ENCODE measurements at places on chromosomes 6 and 20.

DNA sequence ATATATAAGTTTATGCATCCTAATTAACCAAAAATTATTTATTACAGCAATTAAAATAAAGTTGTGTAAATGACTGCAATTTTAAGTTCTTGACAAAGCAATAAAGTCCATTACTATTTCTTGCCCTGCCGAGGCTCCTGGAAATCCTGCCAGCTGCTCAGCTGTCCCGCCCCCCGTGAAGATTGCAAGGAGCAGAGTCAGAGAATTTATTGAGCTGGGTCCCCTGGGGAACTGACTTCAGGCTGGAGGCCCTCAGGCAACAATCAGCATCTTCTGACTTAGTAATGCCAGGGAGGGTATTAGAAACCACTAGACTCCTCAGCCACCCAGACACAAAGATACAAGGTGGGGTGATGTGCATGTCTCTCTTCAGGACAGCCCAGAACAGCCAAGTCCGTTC, 92.3 kb downstream of the EDN3 start:
- no peak for DNase-seq

- DNase-seq = peak; percentile 66
These were observed 911 bp downstream of the CDK19 start for GRCh38 chr6:110814102-110815014.

- DNase-seq = peak; percentile 77
These were observed 74.5 kb downstream of the HUS1B start for GRCh38 chr6:582370-582769.

GRCh38 chr6:167479901-167480648, 155.2 kb downstream of the TTLL2 start:
- DNase-seq = no peak

- DNase-seq = no peak
These were observed 8.7 kb upstream of the GMEB2 start for GRCh38 chr20:63635431-63636141.

DNA sequence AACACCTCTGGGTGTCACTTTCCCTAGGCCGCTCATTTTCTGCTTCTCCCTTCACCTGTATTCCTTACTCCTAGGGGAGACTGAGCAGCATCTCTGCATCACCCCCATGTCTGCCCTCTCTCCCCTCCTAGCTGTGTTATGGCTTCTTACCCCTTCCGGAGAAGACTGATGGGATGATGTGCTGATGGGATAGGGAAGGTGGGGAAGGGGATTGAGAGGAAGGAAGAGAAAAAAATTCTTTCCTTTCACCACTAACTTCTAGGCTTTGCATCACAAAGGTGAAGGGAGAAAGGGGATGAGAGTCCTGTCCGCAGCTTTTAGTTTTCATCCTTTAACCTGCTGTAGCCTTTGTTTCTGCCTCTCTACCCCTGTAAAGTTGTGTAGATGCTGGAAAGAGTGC, 26.7 kb downstream of the AKAP7 start:
- peak; percentile 15 for DNase-seq

- no peak for DNase-seq
These were observed 111.8 kb downstream of the AGPAT4 start for GRCh38 chr6:161161889-161162624.

GRCh38 chr6:4756247-4756646, 20.0 kb upstream of the CDYL start:
- no peak for DNase-seq

GRCh38 chr20:16392346-16392745, 180.9 kb downstream of the KIF16B start:
- no peak for DNase-seq

- DNase-seq = no peak
These were observed 100.1 kb upstream of the BHLHE23 start for GRCh38 chr20:63106765-63107448.

- DNase-seq = peak; percentile 46
These were observed 250.9 kb upstream of the RREB1 start for GRCh38 chr6:6856538-6857523.

GRCh38 chr6:130466748-130467061, 100.9 kb downstream of the TMEM200A start:
- no peak for DNase-seq

- DNase-seq = no peak
These were observed 11.5 kb upstream of the IPCEF1 start for GRCh38 chr6:154367839-154368695.

- no peak for DNase-seq
These were observed 32.1 kb downstream of the AIG1 start for GRCh38 chr6:143092768-143093167.

- no peak for DNase-seq
These were observed 13.0 kb downstream of the SLC2A4RG start for GRCh38 chr20:63752411-63753101.

GRCh38 chr6:73004861-73005260, 220.4 kb downstream of the KHDC1L start:
- DNase-seq = no peak

- no peak for DNase-seq
These were observed 1009.4 kb upstream of the FLRT3 start for GRCh38 chr20:15346657-15347280.

- DNase-seq = no peak
These were observed 146.8 kb downstream of the EYA2 start for GRCh38 chr20:47041396-47041899.

- no peak for DNase-seq
These were observed 8.3 kb upstream of the FOXC1 start for GRCh38 chr6:1601158-1602048.

DNA sequence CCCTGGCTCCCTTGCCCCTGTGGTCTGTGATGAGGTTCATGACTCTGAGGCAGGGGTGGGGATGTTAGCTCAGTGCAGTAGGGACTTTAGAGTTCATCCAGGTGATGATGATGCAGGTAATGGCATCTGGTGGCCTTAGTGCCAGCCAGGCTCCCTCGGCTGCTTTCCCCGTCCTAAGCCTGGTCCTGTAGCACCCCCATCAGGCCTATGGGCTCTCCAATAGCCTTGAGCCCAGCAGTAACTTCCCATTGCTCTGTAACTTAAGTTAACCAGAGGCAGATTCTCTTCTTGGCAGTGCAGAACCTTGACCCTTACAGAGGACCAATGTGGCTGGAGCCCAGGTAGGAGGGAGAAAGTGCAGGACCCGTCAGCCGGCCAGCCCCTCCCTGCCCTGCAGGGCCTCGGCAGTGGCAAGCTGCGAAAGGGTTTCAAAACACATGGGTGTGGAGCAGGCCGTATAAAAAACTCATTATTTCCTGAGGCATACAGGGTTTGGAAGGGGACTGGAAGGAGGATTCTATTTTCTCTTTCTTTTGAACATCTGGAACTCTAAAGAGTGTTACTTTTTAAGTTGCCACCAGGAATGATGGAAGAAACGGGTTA, 406.9 kb downstream of the CDH26 start:
- DNase-seq = peak; percentile 51

DNA sequence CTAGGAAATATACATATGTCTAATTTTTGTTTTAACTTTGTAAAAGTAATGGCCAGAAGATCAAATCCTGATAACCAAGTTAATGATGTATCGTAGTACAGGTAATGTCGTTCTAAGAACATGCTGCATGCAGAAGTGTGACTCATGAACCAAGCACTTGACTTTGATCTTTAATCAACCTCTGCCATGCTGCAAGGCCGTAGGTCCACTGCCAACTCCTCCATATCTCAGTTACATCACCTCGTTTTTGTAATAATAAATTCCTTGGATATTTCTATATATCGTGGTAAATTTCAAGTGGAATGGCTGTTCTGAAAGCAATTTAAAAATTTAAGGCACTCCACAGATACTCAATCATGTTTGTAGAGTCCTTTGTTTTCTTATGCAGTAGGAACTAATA, 771.7 kb downstream of the EPHA7 start:
- no peak for DNase-seq

- no peak for DNase-seq
These were observed 7.9 kb upstream of the CPNE5 start for GRCh38 chr6:36847152-36847551.

- DNase-seq = no peak
These were observed 20.3 kb downstream of the TTPAL start for GRCh38 chr20:44495802-44496481.

DNA sequence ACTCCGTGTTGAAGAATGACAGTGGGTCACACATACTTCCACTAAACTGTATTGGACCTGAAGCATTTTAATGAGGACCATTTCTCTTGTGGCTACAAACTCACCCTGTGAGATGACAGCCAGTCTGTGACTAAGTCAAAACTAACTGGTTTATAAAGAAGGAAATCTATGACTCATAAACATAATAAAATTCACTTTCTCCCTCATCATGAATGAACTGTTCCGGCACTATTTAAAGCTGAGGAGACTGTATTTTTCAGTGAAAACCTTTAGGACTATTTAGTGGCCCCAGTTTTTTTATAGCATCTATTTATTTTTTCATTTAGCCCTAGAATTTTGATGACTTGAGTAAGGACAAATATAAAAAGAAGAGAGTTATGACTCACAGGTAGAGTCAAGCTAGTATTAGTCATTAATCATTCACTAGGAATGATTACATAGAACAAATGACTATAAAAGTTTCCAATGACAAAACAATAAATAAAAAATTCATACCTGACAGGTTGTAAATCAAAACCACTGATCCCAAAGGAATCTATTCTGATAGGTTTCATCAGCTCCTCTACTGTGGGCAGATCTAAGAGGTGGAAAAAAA, 34.2 kb downstream of the CEP162 start:
- DNase-seq = no peak

GRCh38 chr20:8128291-8129060, 3.6 kb upstream of the PLCB1 start:
- DNase-seq = no peak

DNA sequence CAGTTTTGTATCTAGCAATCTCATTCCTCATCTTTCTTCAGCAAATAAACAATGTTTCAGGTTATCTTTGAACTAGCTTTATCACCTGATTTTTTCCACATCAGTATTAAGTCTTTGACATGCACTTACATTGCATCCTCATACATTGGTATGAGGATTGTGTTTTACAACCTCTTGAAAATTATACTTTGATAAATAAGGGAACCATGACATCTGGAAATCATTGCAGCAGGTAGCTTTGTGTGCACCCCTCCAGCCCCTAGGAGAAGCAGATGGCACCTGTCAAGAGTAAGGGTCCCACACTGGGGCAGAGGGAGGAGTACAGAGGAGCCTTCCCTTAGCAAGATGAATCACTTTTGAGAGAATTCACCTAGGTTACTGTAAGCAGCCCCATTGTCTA, 13.7 kb upstream of the RNASET2 start:
- no peak for DNase-seq

DNA sequence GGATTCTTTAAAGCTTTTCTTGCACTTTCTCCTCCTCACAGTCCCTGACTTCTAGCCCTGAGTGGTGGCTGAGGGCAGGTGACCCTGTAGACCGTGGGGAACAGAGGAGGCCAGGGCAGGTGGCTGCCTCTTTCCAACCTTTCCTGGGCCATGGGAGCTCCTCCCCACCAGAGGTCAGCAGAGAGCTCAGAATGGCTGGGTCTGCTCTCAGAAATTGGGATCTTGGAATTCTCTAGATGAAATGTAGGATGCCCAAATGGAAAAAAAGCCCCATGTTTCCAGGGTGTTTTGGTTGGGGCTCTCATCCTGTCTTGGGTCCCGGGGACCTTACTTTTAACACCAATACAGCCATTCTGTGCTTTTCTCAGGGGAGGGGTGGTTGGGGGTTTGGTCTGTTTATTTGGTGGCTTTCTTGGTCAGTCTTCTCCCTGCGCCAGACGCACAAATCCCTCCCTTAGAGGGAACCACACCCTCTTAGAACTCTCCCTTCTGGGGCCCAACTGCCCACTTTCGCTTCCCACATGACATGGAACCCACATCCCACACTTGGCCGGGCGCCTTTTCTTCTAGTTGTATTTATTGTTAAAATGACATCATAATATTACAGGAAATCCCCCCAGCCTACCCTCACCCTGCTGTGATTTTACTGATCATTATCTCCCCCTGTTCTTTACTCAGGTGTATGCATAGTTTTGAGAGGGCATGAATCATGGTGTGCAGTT, 17.9 kb downstream of the GNAS start:
- peak; percentile 82 for DNase-seq

DNA sequence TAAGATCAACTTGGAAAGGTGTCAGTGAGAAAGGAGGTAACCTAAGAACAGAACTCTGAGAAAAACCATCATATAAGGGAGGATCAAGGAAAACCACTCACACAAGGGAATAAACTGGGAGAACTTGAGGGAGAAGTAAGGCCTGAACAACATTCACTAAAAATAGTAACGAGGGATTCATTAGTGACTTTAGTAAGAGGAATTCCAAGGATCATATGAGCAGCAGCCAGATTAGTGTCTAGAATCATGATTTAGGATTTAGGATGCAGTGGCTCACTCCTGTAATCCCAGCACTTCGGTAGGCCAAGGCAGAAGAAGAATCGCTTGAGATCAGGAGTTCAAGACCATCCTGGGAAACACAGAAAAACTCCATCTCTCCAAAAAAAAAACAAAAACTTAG, 376.5 kb upstream of the MARCKS start:
- no peak for DNase-seq

- DNase-seq = no peak
These were observed 139.3 kb downstream of the FOXC1 start for GRCh38 chr6:1749041-1749440.

- no peak for DNase-seq
These were observed 5.7 kb downstream of the BCL2L1 start for GRCh38 chr20:31716818-31717477.

DNA sequence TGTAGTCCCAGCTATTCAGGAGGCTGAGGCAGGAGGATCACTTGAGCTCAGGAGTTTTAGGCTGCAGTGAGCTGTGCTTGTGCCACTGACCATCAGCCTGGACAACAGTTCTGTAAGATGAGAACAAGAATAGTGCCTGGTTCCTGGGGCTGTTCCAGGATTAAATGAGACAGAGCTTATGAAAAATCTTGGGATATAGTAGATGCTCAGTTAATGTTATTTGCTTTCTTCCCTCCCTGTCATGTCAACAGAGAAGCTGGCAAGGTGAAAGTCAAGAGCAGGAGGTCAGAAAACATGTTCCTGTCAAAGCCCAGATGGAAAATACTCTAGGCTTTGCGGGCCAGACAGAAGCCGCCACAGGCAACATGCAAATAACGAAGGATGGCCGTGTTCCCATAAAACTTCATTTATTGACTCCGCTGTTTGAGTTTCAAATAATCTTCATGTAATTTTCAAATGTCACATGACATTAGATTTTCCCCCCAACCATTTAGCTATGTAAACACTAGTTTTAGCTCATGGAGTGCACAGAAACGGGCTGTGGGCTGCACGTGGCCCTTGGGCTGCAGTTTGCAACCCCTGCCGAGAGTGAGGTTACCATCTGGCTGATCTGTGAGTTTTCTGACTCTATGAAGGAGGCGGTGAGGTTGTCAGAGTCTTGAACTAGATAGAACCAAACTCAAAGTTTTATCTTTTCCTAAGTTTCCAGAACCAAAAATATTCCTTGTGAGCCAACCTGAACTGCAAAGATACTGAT, 63.4 kb upstream of the PMEPA1 start:
- no peak for DNase-seq

- no peak for DNase-seq
These were observed 21.2 kb downstream of the TGM2 start for GRCh38 chr20:38143646-38144554.

- DNase-seq = no peak
These were observed 42.3 kb upstream of the GRIK2 start for GRCh38 chr6:101351173-101351572.

Measured in neural progenitor cell (in vitro differentiated cells).